ENCODE measurements at places on chromosomes 12 and 14.

DNA sequence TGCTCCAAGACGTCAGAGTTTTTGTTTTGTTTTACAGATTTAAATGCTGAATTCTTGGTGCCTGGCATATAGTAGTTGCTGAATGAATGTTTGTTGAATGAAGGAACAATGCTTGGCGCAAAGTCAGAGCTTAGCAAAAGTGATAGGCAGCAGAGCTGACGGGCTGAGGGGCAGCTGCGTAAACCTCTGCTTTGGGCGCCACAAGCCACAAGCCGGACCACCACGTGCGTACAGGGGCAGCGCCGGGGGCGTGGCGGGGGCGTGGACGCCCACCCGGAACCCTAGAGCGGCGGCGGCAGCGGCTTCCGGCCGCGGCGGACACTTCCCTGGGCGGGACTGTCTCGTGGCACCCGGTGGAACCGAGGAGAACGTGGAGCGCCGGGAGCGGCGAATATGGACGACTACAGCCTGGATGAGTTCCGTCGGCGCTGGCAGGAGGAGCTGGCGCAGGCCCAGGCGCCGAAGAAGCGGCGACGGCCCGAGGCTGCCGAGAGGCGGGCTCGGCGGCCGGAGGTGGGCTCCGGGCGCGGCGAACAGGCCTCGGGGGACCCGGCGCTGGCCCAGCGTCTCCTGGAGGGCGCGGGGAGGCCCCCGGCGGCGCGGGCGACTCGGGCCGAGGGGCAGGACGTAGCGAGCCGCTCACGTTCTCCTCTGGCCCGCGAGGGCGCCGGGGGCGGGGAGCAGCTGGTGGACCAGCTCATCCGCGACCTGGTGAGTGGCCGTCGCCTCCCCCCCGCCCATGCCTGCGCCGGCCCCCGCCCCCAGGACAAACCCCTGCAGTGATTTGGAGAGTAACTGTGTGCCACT is at the start of gene FBXW8:
TSS of gene FBXW8 (plus strand) at position 306 of the 807 bp plus-strand sequence. CDS start at position 394, 88 bp downstream.
- DNase-seq, result peak; percentile 6

- no peak for DNase-seq
Measured at GRCh38 chr12:111494676-111495075, 89.0 kb downstream of the SH2B3 start.

GRCh38 chr12:120688527-120689071 is 1.6 kb downstream of the MLEC start:
- DNase-seq, result no peak

DNA sequence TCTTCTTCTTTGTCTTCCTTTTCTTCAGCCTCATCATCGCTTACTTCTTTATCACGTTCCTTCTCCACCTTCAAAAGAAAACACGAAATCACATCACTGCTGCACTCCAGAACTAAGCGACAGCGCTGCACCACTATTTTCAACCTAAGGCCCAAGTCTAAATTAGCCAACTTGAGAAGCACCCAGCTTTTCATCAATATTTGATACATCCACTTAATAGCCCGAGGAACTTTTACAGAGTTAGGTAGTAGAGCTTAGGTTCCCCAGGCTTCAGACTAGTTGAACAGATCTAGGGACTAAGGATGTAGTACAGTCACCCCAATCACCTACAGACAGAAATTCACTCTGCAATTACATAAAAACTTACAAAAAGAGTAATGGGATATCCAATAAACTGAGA is 1.9 kb downstream of the HSP90AA1 start:
- no peak for DNase-seq

DNA sequence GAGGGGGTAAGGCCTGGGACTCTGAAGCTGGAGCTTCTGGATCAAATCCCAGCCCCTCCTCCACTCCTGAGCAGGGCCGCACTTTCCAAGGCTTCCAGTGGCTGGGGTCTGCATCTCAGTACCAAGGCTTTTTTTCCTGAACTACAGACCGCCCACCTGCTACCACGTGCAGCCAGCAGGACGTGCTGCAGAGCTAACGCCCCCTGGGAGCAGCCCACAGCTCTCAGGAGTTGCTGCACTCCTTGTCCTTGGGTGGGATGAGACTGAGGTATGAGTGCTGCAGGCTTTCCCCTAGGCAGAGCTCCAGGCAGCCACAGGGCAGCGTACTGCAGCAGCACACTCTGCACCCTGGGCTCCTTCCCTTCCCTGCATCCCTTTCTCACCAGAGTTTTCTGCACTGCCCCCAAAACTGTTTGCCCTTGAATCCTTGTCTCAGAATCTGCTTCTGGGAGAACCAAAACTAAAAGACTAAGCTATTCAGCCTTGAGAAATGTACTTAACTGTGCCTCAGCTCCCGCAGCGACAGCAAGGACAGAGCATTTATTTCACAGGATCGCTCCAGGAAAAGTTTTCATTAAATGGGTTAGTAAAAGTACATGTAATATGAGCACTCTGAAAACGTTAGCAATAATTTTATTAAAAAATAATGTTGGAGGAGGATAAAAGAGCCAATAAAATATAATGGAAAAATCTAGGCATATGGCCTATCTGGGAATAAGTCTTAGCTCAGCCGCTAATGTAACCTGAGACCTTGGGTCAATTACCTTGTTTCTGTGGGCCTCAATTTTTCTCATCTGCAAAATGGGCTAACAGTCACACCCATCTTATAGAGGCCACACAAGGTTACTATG is 25.5 kb downstream of the RBM19 start:
- no peak for DNase-seq

DNA sequence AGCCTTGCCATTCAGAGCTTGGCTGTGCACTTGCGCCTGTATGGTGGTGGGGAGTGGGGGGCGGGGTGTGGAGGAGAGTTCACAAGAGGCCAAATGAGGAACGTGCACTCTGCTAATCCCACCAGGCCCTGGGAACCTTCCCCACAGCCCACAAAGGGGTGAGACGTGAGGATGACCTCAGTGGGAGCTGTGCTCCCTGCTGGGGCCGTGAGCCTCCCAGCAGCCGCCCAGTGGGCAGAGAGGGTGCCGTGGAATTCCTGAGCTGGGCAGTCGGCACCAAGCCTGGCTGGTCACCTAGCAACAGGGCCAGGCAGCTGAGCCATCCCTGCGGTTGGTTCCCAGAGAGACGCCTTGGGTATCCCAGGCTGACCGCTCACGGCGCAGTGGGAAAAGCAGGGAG is 53.7 kb downstream of the CCNK start:
- no peak for DNase-seq

GRCh38 chr14:27056586-27056985 is 458.8 kb upstream of the NOVA1 start:
- DNase-seq, result no peak

GRCh38 chr12:42585154-42585840 is 4.2 kb downstream of the PRICKLE1 start:
- no peak for DNase-seq

DNA sequence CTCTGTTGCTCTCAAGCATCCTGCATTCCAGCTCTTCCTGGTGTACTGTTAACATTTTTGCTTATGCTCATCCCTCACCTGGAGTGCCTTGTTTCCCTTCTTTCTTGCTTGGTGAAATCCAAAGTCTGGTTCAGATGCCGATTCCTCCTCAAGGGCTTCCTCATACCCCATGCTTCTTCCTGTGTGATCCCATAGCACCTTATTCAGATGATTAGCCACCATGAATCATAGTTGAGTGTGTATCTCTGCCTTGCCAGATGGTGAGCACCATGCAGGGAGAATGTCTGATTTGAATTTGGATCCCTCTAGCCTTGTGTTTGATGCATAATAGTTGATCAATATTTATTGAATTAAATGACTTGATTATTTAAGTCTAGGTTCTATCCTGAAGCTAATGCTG is 39.4 kb upstream of the ANO4 start:
- DNase-seq, result no peak

GRCh38 chr12:75651342-75651695 is 139.9 kb upstream of the KRR1 start:
- DNase-seq, result no peak

DNA sequence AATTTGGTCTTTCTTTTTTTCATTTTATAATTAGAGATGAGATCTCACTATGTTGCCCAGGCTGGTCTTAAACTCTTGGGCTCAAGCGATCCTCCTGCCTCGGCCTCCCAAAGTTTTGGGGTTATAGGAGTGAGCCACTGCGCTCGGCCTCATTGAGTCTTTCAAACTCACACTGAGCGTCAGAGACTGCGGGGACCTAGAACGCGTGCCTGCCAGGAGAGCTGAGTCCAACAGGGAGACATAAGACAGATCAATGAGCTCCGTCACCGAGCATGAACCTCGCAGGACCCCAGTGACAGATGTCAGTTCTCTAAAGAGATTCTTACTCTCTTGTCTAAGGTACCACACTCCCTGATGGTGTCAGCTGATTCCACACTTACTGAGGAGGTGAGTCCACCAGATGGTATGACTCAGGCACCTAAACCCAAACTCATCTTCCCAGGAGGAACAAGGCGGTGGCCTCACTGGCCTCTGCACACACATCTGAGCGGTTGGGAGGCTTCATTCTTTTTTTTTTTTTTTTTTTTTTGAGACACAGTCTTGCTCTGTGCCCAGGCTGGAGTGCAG is 58.9 kb downstream of the CCDC88C start:
- DNase-seq, result no peak

Data from thoracic aorta (tissue), 2 donors.